ENCODE measurements at places on chromosomes 12 and 14.

GRCh38 chr12:51905471-51906429 lies 1.6 kb upstream of the ACVRL1 start:
- no peak for DNase-seq

- DNase-seq = no peak
These were observed 153.3 kb downstream of the SLCO1B3 start for GRCh38 chr12:20963762-20964161.

GRCh38 chr12:130764073-130764472 lies 48.0 kb upstream of the RIMBP2 start:
- peak; percentile 10 for DNase-seq

DNA sequence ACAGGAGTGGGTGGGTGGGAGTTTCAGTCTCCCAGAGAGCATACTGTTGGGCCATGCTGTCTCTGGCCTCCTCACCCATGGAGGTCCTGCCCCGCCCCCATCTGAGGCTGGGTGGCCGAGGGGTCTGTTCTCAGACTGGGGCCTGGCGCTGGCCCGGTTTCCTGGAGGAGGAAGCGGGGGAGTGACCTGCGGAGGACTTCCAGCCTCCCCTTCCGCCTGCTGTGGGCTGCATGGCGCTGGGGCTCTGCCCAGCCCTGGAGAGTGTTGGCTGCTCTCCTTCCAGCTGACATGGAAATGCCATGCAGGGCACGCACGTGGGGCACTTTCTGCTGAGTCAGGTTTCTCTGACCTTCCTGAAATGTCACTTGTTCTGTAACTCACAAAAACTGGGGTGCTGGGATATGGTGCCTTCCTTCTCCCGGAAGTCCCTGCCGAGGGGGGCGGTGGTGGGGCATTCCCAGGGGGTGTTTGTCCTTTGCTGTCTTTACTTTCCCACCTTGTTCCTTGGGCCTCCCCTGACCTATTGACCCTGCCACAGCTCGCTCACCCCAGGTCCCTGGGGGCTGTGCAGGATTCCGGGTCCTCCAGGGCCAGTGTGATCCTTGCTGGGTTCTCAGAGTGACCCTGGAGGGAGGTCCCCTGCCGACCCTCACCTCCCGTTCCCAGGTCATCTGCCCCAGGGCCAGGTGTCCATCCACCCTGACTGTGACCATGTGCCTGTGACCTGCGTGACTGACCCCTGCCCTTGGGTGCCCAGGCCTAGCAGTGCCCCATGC lies 23.6 kb downstream of the PACS2 start:
- DNase-seq = no peak

- DNase-seq = no peak
These were observed 66.5 kb downstream of the PPP2R5C start for GRCh38 chr14:101828046-101828445.

DNA sequence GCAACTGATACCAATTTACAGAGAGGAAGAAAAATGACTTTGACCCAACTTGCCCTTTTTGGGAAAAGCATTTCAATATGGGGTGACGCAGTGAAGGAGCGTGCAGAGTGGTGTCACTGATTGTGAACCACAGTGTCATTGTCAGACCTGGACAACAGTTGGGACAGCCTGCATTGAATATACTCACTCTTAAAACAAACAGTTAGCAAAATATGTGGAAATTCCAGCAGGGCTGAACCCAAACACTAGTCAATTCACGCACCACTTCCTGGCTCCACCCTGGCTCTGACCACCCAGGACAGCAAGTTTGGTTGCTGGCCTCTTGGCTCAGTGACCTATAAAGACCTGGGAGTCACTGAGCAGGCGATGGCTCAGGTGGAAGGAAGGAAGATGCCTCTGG lies 61.3 kb downstream of the NOS1 start:
- DNase-seq = no peak

DNA sequence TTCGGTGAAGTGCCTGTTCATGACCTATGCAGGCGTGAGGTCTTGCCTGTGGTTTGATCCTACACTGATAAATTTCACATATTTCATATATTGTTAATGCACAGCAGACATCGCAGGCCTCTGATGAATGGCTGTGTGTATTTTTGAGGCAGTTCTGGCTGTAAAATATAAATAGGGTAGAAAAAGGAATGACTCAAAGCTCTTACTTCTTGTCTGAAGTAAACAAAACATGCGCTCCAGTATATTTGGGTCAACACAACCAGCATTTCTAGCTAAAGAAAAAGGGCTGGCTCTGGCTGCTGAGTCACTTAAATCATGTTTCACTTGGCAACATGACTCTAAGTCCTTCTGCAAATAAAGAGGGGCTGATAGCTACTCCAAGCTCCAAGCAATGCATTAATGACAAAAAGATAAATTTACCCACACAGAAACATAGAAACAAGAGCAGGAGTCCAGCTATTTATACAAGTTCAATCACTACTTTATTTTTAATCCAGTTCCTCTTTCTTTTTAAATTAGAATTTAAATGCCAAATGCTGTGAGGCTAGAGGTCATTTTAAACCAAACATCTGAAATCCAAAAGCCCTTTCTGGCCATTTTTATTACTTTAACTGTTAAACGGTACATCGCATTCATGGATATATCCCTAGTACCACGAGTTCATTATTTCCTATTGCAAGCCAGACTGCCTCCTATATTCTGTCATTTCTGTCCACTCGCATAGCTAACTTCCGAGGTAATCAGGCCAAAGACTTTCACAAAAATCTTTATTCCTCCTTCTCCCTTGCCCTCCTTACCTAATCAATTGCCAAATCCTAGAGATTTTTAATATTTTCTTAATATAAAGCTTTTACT lies 54.3 kb upstream of the TMCC3 start:
- peak; percentile 69 for DNase-seq

DNA sequence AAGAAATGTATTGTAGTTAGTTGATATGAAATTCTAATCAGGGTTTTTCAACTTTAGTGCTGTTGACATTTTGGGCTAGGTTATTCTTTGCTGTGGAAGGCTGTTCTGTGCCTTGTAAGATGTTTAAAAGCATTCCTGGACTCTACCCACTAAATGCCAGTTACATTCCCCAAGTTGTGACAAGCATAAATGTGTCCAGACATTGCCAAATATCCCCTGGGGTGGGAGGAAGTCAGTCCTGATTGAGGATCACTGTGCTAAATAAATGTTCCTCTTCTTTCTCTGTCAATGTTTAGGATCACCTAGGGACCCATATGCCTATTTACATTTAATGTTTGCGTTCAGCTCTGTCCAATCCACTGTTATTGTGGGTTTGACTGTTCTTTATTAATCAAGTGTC lies 268.3 kb downstream of the TMTC2 start:
- no peak for DNase-seq

Measured in HT1080 (cell line).